ENCODE measurements at places on chromosomes 2 and 18.

- DNase-seq, result no peak
Observed at GRCh38 chr18:52363861-52364260, 23.9 kb downstream of the DCC start.

GRCh38 chr18:76491776-76492668, 3.0 kb downstream of the ZNF516 start:
- DNase-seq, result no peak

DNA sequence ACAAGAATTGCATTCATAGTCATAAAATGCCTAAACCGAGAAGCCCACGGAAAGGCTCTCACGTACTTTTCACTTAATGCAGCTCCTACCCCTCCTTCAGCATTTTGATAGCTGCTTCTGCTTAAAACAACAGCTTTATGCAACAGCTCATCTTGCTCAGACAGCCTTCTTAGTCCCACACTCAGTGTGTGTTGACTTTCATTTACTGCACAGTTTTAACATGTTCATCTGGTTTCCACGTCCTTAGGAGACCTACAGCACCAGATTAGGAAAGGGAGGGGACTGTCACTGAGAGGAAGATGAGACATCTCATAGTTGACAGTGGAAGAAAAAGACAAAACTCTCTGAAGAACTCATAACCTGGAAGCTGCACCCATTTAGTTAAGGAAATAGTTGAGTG, 435.4 kb downstream of the SETBP1 start:
- no peak for DNase-seq

DNA sequence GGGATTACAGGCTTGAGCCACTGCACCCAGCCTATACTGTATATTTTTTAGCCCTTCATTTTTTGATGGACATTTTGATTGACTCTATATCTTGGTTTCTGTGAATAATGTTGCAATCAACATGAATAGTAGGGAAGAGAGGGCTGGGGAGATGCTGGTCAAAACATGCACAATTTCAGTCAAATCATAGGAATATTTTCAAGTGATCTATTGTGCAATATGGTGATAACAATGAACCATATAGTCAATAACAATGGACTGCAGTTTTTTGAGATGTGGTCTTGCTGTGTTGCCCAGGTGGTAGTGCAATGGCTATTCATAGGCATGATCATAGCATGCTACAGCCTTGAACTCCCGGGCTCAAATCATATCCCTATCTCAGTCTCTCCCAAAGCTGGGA, 264.7 kb upstream of the TMEFF2 start:
- no peak for DNase-seq

DNA sequence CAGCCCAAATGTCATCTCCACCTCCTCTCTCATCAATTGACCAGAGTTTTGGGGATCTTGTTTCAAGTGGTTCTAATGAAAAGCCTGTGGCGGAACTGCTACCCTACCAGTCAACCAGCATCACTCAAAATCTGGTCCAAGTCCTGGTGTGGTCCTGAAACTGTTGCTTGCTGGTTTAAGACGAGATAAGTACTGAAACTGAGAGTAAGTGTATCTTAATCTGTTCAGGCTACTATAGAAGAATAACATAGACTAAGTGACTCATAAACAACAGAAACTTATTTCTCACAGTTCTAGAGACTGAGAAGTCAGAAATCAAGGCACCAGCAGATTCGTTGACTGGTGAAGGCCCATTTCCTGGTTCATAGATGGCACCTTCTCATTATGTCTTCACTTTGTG, 879 bp upstream of the GALNT5 start:
- DNase-seq, result no peak
